ENCODE measurements at places on chromosomes 6 and 20.
A peak's percentile ranks its signal among the peaks of the same experiment; 100 is the strongest.

DNA sequence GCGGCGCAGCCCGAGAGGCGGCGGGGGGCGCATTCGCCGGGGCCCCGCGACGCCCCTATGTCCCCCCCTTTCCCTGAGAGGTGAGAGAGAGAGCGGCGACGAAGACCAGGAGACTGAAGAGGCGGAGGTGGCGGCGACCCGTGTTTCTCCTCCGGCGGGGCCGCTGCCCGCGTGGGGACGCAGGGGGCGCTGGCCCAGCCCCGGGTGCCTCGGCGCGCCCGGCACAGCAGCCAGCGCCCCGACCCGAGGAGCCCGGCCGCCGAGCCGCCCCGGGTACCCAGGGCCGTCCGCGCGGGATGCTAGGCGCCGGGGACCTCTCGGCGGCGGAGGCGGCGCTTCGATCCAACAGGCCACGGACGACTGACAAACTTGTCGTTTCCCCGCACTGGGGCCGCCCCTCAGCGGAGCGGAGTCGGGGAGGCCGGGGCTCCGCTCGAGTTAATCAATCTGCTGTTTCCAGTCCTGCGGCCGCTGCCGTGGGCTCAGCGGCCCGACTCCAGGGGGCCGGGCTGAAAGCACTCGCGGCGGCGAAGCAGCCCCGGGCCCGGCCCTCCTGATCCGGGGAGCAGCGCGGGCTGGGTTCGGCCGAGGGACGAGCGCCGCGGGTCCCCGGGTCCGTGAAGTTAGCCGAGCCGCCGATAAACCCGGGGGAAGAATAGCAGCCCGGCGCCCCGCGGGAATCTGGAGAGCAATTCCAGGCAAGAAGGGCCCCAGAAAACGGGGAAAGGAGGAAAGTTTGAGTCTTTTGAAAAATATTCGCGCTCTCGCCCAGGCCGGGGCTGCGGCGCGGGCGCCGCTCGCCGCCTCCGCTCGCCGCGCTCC is 631 bp downstream of the MDGA1 start:
- peak; percentile 21 for DNase-seq

- no peak for DNase-seq
Measured at GRCh38 chr20:16821211-16822089, 73.3 kb downstream of the OTOR start.

DNA sequence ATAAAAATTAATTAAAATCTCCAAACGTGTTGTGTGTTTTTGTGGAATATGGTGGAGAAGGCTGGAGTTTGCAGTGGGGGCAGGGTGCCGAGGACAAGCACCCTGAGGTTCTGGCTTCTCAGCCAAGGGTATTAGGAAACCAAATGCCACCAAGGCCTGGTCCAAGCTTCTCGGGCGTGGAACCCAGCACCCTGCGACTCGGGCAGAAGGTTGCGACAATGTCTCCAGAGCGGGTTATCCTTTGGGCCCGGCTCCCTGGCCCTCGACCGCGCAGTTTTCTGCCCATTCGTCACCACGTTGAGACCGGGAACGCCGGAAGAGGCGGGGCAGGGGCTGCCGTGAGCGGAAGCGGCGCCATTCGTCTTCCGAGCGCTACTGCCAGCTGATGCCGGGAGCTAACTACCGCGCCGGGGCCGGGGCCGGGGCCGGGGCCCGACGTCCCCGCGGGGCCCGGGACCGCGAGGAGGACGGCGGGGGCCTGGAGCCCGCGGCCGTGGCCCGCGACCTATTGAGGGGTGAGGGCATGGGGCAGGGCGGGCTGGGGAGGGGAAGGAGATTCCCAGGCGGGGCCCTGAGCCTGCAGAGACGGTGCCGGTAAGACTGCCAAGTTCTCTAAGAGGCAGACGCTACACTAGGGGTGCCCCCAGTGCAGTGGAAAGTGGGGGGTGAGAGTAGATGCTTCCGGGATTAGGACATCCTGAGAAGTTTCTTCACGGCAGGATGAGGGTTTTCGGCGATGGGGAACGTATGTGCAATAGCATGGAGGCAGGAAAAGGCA is at the start of gene RRP36:
RRP36 (plus strand) TSS at position 354 of the 778 bp plus-strand sequence; CDS start at position 386, 32 bp downstream.
- DNase-seq, result peak; percentile 22

GRCh38 chr6:110093981-110094380 is 85.5 kb downstream of the WASF1 start:
- no peak for DNase-seq

- no peak for DNase-seq
Measured at GRCh38 chr20:25276533-25277050, 28.7 kb downstream of the PYGB start.

DNA sequence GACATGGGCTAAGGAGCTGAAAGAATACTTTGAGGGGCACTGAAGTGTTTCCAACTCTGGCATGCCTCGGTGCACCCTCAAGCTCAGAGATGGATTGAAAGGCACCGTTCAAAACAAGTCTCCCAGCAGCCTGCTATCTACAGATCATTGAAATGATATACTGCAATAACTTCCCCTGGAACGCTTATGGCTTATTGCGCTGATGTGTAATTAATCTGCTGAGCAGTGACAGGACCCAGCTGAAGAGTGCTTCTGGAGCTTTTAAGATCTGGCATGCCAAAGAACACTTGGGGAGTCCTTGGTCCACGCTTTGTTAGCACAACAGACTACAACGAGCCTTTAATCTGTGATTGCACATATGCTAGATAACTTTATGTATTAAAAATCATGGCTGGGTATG is 708.2 kb downstream of the PRKN start:
- no peak for DNase-seq

- DNase-seq, result no peak
Measured at GRCh38 chr6:70872469-70872868, 84.4 kb downstream of the B3GAT2 start.

DNA sequence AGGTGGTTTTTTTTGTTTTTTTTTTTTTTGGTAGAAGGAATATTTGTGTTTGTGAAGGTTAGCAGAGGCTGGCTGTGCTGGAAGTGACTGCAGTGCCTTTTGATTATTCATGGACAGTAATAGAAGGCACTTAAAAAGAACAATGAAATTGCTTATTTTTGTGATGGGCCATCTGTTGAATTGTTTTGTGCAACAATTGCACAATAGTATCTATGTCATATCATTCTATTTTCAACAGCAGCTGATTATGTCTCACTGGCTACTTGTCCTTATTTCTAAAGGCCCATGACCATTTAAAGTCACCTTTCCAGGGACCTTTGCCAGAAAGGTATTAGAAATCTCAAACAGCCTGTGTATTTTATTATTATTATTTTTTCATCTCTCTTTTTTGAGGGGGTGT is 70.6 kb downstream of the AFG1L start:
- DNase-seq, result no peak

Measured in activated naive CD4-positive, alpha-beta T cell (primary cell).